ENCODE measurements at places on chromosomes 7 and 10. TPM values are rescaled to one million over a fixed set of nuclear protein-coding genes. Genes with fewer than 3 reads are reported as not detected.

GRCh38 chr7:75663302-75663907, 75.3 kb downstream of the HIP1 start:
- DNase-seq: no peak

- DNase-seq: no peak
Observed at GRCh38 chr10:102802920-102803534, 34.2 kb downstream of the CYP17A1 start.

DNA sequence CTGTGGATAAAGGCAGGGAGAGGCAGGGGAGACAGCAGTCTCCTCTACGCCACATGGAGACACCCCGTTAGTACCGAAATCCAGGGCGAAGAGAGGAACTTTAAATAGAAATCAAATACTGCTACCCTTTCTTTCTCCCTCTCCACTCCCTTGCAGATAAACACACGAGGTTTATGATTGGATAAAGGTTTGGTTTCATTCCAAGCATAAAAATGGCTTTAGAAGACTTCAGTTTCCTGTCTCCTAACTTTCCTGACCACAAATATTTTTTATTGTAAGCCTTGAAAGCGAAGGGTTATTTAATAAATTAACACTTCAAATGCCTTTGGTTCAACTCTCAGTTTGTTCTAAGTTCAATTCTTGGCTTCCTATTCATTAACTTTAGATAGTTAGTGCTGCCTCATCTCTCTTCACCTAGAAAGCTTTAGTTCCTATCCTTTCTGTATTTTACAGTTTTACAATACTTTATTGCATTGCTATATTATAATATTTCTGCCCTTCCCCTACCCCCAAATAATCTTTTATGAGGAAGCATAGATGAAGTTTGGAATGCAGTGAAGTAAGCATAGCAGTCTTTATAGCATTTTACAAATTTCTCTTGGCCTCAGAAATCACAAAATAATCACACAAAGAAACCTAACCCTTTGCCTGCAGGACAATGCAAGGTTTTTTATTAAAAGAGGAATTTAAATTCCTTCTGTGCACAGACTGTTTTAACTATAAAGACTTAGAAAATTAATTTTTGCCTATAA, 31.5 kb upstream of the ARID5B start:
- peak; percentile 67 for DNase-seq

- DNase-seq: no peak
Observed at GRCh38 chr10:104329735-104330134, 8.5 kb downstream of the ITPRIP start.

DNA sequence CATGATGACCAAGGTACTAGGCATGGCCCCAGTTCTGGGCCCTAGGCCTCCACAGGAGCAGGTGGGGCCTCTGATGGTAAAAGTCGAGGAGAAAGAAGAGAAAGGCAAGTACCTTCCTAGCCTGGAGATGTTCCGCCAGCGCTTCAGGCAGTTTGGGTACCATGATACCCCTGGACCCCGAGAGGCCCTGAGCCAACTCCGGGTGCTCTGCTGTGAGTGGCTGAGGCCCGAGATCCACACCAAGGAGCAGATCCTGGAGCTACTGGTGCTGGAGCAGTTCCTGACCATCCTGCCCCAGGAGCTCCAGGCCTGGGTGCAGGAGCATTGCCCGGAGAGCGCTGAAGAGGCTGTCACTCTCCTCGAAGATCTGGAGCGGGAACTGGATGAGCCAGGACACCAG, 7.4 kb downstream of the ZSCAN21 start:
- DNase-seq: peak; percentile 33

- no peak for DNase-seq
Observed at GRCh38 chr10:62681211-62681940, 123.1 kb upstream of the ADO start.

DNA sequence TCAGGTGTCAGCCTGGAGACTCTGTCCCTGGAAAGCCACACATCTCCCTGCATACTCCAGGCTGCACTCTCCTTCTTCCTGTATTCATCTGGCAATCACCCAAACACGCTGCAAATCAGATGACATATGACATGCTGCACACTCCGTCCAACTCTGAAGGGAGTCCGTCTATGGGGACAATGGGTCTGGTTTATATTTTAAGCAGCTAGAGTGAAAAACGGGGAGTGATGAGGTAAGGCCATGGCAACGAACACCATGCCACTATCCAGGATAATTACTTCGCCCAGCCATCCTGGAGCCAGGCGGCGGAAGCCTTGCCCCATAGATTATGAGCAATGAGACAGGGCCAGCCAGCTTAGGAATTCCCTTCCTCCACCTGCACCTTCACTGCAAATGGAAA, 140.1 kb downstream of the PLXNA4 start:
- DNase-seq: no peak

GRCh38 chr10:33376476-33376875, 42.0 kb upstream of the NRP1 start:
- DNase-seq: no peak

CXCL12 gene
- 111 TPM for polyA plus RNA-seq

CDC14C gene
- polyA plus RNA-seq: not detected

SPDYE6 gene
- not detected for polyA plus RNA-seq

FGFR2 gene
- polyA plus RNA-seq: 20.2 TPM

HMX3 gene
- not detected for polyA plus RNA-seq

ADRA2A gene
- 1.2 TPM for polyA plus RNA-seq

Measured in kidney (tissue), 22 donors.